ENCODE measurements at places on chromosomes 5 and 9.

GRCh38 chr5:139147483-139148087, 50.6 kb downstream of the SIL1 start:
- DNase-seq: no peak
- H3K4me3 ChIP-seq: no peak overlapping the region
- H3K36me3 ChIP-seq: no peaks in the 10 kb centered on the region
- H3K27me3 ChIP-seq: peaks cover 1% of the 10 kb centered on the region
- H3K27ac ChIP-seq: no peak overlapping the region

DNA sequence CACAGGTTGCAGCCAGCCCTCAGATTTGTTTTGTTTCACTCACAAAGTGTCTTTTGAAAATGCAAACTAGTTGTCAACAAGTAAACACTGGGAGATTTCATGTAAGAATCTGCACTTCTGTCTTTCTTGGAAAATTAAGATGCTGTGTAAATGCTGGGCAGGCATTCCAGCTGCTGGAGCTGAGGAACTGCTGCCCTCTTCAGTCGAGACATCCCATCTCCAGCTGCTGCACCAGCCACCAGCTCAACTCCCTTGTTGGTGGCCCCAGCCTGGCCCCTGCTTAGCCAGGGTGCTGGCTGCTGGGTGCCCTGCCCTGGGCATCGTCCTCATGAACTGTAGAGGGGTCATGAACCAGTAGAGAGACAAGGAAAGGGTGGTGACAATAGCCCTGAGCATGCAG, 33.1 kb upstream of the AFAP1L1 start:
- H3K4me3 ChIP-seq: no peak overlapping the region
- H3K27ac ChIP-seq: peak overlapping the region; percentile 98
- H3K4me1 ChIP-seq: peaks cover 40% of the 10 kb centered on the region
- no peak for DNase-seq
- H3K36me3 ChIP-seq: peaks cover 8% of the 10 kb centered on the region

DNA sequence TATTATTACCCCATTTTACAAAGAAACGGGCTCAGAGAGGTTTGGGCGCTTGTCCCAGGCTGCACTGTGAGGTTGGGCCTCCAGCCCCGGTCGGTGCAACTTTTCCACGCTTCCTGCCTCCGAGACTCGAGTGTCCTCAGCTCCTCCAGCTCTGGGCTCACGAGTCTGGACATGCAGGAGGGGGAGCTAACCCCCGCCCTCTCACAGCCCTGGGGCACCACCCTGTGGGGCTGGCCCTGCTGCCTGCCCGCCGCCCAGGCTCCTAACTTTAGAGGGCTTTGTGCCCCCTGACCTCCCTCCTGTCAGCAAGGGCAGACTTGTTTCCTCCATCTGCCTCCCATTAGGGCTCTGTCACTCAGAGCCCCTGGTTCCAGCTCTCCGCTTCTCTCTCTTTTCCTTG, 4.3 kb upstream of the ASB6 start:
- no peaks in the 10 kb centered on the region for H3K27me3 ChIP-seq
- no peaks in the 10 kb centered on the region for H3K36me3 ChIP-seq
- no peak overlapping the region for H3K27ac ChIP-seq
- H3K4me1 ChIP-seq: peaks cover 5% of the 10 kb centered on the region

DNA sequence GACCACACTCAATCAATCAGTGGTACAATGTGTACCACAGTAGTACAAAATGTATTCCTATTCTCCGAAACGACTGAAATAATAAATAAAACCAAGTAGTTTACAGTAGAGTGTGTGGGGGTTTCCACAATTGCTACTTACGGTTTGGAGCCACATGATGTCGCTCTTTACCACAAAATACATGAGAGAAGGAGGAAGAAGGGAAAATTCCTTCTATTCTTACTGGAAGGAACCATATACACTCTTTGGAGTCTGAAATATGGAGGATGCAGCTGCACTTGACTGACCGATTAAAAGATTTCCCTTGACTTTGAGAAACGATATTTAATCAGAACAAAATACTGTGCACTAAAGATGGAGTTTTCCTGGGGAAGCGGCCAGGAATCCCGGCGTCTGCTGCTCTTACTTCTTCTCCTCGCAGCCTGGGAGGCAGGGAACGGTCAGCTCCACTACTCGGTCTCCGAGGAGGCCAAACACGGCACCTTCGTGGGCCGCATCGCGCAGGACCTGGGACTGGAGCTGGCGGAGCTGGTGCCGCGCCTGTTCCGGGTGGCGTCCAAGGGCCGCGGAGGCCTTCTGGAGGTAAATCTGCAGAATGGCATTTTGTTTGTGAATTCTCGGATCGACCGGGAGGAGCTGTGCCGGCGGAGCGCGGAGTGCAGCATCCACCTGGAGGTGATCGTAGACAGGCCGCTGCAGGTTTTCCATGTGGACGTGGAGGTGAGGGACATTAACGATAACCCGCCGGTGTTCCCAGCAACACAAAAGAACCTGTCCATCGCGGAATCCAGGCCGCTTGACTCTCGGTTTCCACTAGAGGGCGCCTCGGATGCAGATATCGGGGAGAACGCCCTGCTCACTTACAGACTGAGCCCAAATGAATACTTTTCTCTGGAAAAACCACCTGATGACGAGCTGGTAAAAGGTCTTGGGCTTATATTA, at the start of gene PCDHA4:
Gene PCDHA4 (plus strand): TSS at position 235 of the 942 bp plus-strand sequence.
- no peaks in the 10 kb centered on the region for H3K36me3 ChIP-seq
- H3K27ac ChIP-seq: no peak within 1 kb of the TSS
- DNase-seq: peak; percentile 20

DNA sequence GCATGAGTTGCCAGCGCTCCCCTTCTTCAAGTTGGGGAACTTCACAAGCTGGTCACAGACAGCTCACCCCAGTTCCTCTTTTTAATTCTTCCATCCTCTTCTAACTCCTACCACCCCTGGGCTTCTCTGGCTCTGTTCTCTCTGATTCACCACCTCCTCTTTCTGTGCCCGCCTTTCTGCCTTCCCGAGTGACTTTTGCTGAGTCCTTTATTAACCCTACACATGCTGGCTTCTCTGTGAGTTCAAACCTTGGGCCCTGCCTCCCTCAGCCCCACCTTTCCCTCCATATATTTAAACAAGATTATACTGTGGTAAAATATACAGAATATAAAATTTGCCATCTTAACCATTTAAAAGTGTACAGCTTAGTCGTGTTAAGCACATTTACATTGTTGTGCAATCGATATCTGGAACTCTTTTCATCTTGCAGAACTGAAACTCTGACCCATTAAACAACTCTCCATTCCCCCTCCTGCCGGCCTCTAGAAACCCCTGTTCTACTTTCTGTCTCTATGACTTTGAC, 32.0 kb downstream of the SLC46A2 start:
- H3K27me3 ChIP-seq: no peaks in the 10 kb centered on the region
- no peak overlapping the region for H3K27ac ChIP-seq
- H3K36me3 ChIP-seq: no peaks in the 10 kb centered on the region

DNA sequence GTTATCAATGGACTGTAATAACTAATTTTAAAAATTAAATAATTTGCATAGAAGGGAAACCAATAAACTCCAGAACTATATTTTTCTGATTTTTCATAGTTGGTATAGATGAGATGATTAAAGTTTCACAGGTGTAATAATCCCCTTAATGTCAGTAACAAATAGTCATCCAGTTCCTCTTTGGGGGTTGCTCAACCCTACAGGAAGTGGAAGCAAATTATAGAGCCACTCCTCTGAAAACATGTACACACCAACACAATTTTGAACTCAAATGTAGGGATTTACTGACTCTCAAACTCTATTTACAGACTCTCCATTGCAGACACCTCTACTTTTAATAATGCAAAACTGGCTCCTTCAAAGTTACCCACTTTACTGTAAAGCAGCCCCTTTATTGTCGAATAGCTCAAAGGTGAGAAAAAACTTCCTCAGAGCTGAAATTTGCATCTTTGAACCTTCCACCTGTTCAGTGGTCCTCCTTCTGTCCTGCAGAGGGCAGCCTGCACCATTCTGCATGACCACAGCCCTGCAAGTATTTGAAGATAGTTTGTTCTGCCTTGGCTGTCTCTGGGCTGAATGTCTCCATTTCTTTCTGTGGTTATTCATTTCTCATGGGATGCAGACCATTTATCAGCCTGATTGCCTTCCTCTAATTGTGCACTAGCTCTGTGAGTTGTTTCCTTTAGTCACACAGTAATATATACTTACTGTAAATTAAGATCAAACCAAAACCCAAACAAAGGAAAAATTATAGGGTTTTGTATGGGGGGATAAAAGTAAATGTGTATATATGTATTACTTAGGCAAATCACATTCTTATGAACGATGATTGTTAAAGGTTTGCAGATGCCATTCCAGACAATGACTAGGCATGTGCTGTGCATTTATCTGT, 383.2 kb upstream of the SGCD start:
- H3K27ac ChIP-seq: no peak overlapping the region
- DNase-seq: peak; percentile 35
- no peaks in the 10 kb centered on the region for H3K4me1 ChIP-seq

DNA sequence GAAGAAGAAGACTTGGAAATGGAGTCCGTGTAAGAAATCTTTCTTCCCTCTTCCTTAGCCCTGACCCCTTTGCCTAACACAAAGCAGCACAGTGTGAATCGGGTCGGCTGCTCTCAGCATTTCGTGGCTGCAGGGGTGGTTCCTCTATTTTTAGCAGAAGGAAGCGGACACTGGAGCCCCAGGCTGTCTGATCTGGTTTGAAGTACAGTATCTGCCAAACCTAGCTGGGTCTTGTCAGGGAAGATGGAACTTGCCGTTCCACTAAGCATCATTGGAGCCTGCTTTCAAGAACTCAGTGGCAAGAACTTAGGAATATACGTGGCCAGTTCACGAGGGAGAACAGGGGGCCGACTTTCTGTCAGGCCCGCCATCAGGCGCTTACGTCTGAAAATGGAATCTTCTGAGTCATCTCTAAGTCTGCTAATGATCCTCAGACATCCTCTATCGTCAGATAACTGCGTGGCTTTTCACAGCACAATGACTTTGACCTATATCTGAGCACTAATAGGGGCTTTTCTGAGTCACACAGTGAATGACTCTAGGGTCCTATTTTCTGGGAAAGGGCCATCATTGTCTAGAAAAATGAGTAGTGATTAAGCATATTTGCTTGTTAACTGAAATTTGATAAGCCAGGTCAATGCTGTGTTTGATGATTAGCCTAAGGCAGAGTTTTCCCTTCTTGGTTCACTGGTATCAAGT, 43.3 kb upstream of the NCS1 start:
- H3K27me3 ChIP-seq: no peaks in the 10 kb centered on the region
- peaks cover 57% of the 10 kb centered on the region for H3K36me3 ChIP-seq
- H3K27ac ChIP-seq: peak overlapping the region; percentile 97
- H3K4me3 ChIP-seq: peak overlapping the region; percentile 73
- DNase-seq: peak; percentile 50
- H3K4me1 ChIP-seq: peaks cover 56% of the 10 kb centered on the region

- peaks cover 4% of the 10 kb centered on the region for H3K27me3 ChIP-seq
- DNase-seq: no peak
- H3K4me3 ChIP-seq: no peak overlapping the region
- no peaks in the 10 kb centered on the region for H3K36me3 ChIP-seq
These were observed 54.3 kb upstream of the DMRT3 start for GRCh38 chr9:922171-922570.

DNA sequence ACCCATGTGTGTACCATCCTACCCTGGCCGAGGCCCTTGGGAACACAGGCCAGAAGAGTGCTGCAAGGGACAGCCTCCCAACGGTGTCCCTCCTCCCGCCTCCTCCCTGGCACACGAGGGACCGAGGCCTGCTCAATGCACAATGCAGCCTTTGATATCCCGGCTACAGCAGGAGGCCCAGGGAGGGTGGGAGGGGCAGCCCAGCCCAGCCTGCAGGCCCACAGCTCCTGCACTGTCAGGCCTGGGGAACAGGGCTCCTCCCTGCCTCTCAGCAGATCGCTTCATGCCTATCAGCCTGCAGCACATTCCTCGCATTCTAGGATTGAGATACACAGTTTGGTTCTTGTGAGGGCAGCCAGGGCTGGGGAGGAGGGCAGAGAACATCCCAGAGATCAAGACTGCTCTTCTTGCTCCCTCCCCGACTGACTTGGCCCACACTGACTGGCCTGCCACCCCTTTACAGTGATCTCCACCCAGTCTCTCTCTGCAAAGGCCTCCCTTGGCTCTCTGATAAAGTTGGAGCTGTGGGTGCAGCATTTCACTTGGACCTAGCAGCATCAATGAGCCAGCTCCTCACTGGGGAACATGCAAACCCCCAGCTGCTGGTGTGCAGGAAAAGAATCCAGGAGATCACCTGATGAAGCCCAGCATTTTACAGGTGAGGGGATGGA, at the start of gene SH3TC2:
Gene SH3TC2 (minus strand): TSS at position 46 of the 671 bp plus-strand sequence. CDS start 40 bp downstream, at position 6.
- no peak within 1 kb of the TSS for H3K4me3 ChIP-seq
- H3K27me3 ChIP-seq: peaks cover 6% of the 10 kb centered on the region
- no peak within 1 kb of the TSS for H3K27ac ChIP-seq
- H3K4me1 ChIP-seq: no peaks in the 10 kb centered on the region

DNA sequence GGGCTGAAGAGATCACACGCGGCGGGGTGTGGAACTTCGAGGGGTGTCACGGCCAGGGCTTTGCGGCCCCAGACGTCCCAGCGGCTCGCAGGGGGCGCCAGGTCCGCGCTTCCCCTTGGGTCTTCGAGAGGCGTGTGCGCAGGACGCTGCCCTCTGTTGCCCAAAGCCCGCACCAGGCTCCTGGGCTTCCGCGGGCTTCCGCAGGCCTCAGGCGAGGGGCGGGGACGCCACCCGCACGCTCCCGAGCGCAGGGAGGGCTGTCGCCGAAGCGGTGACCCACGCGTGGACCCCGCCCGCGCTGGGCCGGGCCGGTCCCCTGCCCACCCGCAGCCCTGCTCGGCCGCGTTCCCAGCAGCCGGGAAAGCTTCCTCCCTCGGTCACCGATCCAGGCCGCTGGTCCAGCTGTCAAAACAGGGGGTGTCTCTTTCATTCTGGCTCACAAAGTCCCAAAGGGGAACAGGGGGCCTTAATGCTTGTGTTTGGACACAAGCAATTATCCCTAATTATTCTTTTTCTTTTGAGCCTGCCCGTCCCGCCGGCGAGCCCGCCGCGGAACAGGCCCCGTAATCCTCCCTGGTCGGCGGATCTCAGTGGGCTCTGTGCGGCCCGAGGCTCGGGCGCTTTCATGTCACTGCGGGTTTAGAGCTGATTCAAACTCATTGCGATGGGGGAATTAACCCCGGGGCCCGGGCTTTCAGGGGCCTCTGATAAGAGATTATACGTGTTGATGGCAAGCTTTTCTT, 60.6 kb downstream of the TMEM174 start:
- H3K4me3 ChIP-seq: no peak overlapping the region
- H3K36me3 ChIP-seq: no peaks in the 10 kb centered on the region
- H3K4me1 ChIP-seq: peaks cover 15% of the 10 kb centered on the region
- H3K27me3 ChIP-seq: peaks cover 75% of the 10 kb centered on the region
- H3K27ac ChIP-seq: no peak overlapping the region

- peaks cover 10% of the 10 kb centered on the region for H3K4me1 ChIP-seq
- H3K27ac ChIP-seq: no peak overlapping the region
- H3K36me3 ChIP-seq: no peaks in the 10 kb centered on the region
- peaks cover 4% of the 10 kb centered on the region for H3K27me3 ChIP-seq
- H3K4me3 ChIP-seq: no peak overlapping the region
These were observed 28.4 kb upstream of the SLC12A7 start for GRCh38 chr5:1140171-1140817.

- H3K4me1 ChIP-seq: no peaks in the 10 kb centered on the region
- no peak for DNase-seq
- no peak overlapping the region for H3K27ac ChIP-seq
- H3K27me3 ChIP-seq: no peaks in the 10 kb centered on the region
- no peaks in the 10 kb centered on the region for H3K36me3 ChIP-seq
- H3K4me3 ChIP-seq: no peak overlapping the region
These were observed 118.1 kb upstream of the CCDC112 start for GRCh38 chr5:115414406-115415142.

GRCh38 chr5:2588850-2589501, 162.5 kb downstream of the IRX2 start:
- no peaks in the 10 kb centered on the region for H3K36me3 ChIP-seq
- H3K4me3 ChIP-seq: no peak overlapping the region
- H3K27me3 ChIP-seq: no peaks in the 10 kb centered on the region
- H3K4me1 ChIP-seq: no peaks in the 10 kb centered on the region

GRCh38 chr9:136694163-136694871, 7.1 kb upstream of the AGPAT2 start:
- peaks cover 10% of the 10 kb centered on the region for H3K27me3 ChIP-seq
- DNase-seq: peak; percentile 33
- peaks cover 3% of the 10 kb centered on the region for H3K4me1 ChIP-seq
- H3K27ac ChIP-seq: no peak overlapping the region
- H3K36me3 ChIP-seq: no peaks in the 10 kb centered on the region
- H3K4me3 ChIP-seq: no peak overlapping the region

Data from activated CD4-positive, alpha-beta T cell treated with anti-CD3 and anti-CD28 coated beads, Interleukin-2, amount 10 ng/mL, durations not matched to agents 7 days and 5 days (primary cell).